ENCODE measurements at places on chromosomes 2 and 18.

GRCh38 chr2:71528749-71529148, 75.4 kb downstream of the DYSF start:
- DNase-seq: no peak

- no peak for DNase-seq
These were observed 255.5 kb downstream of the RIT2 start for GRCh38 chr18:42860011-42860410.

- DNase-seq: no peak
These were observed 27.2 kb upstream of the BBS5 start for GRCh38 chr2:169452080-169452479.

DNA sequence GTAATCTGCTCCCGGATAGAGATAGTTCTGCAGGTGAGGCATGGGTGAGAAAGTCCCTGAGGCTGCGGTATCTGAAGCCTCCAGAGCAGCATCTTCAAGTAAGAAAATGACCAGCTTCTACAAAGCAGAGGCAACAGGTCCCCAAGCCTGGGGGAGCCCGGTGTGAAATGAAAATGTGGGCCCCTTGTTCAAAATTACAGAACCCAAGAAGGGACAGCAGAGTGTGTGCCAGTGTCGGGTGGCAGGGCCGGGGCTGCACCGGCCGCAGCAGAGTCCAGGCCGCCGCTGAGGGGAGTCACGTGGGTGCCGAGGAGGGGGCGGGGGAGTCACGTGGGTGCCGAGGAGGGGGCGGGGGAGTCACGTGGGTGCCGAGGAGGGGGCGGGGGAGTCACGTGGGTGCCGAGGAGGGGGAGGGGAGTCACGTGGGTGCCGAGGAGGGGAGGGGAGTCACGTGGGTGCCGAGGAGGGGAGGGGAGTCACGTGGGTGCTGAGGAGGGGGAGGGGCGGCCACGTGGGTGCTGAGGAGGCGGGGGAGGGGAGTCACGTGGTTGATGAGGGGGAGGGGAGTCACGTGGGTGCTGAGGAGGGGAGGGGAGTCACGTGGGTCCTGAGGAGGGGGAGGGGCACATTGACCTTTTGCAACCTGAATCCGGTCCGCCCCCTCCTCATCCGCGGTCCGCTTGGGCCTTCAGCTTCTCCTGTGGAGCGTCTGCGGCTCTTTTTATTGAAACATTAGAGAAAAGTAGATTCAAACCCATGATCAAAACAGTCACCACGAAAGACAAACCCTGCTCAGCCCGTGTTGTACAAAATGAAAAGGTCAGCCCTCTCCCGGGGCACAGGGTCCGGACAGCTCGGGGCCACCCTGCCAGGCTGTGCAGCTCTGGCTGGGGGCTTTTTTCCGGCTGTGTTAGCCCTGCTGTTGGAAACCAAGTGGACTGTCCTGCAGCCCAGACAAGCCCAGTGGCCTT, 10.4 kb downstream of the COLEC11 start:
- DNase-seq: peak; percentile 27

GRCh38 chr2:86204458-86204857, 5.2 kb downstream of the MRPL35 start:
- DNase-seq: no peak

DNA sequence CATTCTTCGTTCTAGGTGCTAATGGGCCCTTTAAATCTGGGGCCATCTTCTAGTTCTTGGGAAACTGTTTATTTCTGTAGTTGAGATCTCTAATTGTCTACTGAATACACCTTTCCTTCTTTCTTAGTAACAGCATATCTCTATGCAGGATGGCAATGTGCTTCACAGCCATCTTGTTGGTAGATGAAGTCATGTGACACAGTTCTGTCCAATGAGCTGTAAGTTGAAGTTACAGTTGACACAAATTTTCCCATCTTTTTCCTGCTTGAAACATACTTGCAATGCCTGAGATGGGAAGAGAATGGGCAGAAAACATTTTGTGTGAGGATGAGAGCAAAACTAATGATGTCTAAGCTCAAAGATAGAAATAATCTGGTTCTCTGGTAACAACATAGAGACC, 57.3 kb upstream of the PHLPP1 start:
- no peak for DNase-seq

GRCh38 chr2:233487748-233488345, 78.7 kb downstream of the USP40 start:
- DNase-seq: no peak

All from activated CD8-positive, alpha-beta memory T cell treated with anti-CD3 and anti-CD28 coated beads, Interleukin-2, amount 50 U/mL, for 4 hours (primary cell).